ENCODE measurements at places on chromosomes 1 and 21.
A peak's percentile ranks its signal among the peaks of the same experiment; 100 is the strongest.

GRCh38 chr1:47751996-47752451 is 245.2 kb downstream of the TRABD2B start:
- DNase-seq = no peak

DNA sequence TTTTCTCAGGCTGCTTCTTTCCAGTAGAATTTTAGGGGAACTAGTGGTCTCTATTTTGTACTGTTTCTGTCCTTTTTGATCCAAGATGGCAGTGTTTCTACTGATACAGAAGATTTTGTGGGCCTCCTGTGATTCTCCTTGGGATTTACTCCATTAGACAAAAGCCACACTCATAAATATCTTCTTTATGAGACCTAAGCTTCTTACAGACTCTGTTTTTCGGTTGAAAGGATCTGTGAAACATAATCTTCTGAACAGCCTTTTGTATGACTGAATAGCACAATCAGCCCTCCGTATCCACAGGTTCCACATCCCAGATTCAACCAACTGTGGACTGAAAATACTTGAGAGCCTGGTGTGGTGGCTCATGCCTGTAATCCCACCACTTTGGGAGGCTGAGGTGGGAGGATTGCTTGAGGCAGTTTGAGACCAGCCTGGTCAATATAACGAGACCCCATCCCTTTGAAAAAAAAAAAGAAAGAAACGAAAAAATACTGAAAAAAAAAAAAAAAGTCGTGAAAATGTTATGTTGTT is 10.8 kb upstream of the PSMD4 start:
- DNase-seq = no peak

- no peak for DNase-seq
These were observed 2.3 kb downstream of the TCHH start for GRCh38 chr1:152112885-152113432.

- DNase-seq = no peak
These were observed 10.7 kb downstream of the NEK7 start for GRCh38 chr1:198167436-198167934.

GRCh38 chr1:236786453-236786852 is 8.6 kb upstream of the MTR start:
- DNase-seq = no peak

- no peak for DNase-seq
These were observed 114.8 kb upstream of the USP24 start for GRCh38 chr1:55329808-55330432.

- no peak for DNase-seq
These were observed 16.1 kb upstream of the SHCBP1L start for GRCh38 chr1:182968836-182969734.

DNA sequence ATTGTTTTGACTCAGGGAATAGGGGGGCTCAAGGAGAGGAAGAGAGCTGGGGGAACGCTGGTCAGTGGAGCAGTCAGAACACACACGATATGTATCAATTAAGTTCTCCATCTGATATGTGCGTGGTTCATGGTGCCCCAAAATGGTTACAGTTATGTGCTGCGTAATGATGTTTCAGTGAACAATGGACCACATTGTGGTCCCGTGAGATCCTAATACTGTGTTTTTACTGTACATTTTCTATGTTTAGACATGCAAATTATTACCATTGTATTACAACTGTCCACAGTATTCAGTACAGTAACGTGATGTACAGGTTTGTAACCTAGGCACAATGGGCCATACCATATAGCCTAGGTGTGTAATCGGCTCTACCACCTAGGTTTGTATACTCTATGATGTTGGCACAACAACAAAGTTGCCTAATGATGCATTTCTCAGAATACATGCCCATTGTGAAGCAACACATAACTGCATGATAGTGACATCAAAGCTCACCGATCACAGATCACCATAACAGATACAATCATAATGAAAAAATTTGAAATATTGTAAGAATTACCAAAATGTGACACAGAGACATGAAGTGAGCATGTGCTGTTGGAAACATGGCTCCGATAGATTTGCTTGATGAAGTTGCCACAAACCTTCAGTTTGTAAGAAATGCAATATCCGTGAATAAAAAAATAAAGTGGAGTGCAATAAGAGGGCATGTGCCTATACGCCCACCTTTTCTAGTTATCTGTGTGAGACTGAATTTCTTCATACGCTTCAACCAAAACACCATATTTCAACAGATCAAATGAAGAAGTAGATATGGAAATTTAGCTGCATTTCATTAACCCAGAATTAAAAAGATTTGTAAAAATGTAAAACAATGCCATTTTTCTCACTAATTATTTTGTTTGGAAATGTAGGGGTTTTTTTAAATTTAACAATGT is 14.8 kb upstream of the TMEM54 start:
- no peak for DNase-seq

GRCh38 chr1:24118410-24119242 is 6.7 kb upstream of the MYOM3 start:
- DNase-seq = no peak

- peak; percentile 28 for DNase-seq
These were observed 138.3 kb downstream of the FOXD2 start for GRCh38 chr1:47575855-47576757.

DNA sequence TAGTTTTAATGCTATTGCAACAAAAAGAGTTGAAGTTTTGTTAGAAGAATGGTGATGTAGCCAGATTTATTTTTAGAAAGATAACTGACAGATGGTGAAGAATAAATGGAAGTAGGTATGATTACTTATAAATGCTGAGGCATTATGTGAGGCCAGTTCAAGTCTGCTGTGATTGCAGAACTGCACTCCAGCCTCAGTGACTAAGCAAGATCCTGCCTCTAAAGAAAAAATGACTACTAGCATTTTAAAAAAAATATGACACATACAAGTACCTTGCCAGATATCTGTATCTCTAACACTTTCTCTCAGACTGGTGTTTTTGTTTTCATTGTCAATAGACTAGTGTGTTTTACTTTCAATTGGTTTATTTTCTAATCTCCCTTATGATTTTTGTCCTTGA is 1242.4 kb upstream of the ADGRL4 start:
- no peak for DNase-seq

DNA sequence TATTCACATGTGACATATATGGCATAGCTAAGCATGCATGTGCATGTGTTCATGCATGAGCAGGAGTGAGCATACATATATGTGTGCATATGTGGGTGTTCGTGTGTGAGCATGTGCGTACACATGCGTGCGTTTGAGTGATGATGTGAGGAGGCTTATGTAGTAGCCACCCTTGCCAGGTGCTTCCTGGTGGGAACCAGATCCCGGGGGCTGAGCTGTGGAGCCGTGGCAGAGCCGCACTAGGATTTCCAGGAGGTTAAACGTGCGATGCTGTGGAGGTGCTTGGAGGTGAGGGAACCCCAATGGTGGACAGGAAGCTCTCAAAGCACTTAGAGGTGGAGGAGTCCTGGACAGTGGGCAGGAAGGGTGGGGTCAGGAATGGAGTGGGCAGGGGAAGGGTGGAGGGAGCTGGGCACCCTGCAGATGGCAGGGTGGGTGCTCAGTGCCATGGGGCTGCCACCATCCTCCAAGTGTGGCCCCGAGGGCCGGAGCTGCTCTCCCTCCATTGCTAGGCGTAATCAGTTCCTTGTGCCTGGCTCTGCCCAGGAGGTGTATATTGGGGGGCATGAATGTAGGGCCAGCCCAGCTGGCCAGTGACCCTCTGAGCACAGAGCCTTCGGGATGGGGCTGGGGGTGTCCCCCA is 48.5 kb downstream of the COL18A1 start:
- DNase-seq = no peak

GRCh38 chr21:42561762-42562650 is 48.4 kb downstream of the SLC37A1 start:
- DNase-seq = peak; percentile 62

DNA sequence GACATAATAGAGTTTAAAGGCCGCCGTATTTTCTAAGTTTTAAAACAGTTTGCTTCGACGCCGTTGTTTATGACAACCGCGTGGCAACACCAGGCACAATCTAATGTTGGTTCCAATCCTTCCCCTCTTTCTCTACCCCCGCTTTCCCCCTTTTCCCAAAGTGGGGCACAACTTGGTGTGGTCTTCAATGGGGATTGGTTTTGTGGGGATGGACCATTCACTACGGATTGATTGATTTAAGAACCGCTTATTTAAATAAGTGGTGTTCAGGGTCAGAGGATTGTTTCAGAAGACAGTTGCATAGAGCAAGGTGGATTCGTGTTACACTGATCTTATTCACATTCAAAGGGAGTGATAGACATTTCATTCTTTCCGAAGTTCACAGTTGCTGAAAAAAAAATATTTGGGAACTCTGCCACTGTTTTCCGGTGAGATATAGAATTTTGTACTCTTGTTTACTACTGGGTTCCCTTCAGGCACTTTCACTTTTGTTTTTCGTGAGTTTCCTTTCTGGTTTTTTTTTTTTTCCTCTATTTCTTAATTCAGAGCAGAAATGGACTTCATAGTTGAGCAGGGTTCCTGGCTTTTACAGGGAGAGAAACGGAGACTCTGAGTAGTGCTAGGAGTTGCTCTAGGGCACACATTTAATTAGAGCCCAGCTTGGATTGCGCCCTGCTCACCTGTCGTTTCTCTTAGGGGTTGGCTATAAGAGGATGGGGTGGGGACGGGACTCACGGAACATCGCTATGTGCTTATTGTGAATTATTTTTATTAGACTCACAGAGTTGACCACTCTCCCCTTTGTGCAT is 79.6 kb upstream of the AK4 start:
- DNase-seq = no peak

GRCh38 chr1:41333146-41333784 is 28.0 kb upstream of the FOXO6 start:
- peak; percentile 55 for DNase-seq

- no peak for DNase-seq
These were observed 23.4 kb upstream of the EFHD2 start for GRCh38 chr1:15386164-15386749.

Measured in mesenteric fat pad (tissue), 1 donor.